ENCODE measurements at places on chromosomes 3 and 15.

GRCh38 chr15:58484791-58485600 is 53.2 kb downstream of the LIPC start:
- no peak for DNase-seq

DNA sequence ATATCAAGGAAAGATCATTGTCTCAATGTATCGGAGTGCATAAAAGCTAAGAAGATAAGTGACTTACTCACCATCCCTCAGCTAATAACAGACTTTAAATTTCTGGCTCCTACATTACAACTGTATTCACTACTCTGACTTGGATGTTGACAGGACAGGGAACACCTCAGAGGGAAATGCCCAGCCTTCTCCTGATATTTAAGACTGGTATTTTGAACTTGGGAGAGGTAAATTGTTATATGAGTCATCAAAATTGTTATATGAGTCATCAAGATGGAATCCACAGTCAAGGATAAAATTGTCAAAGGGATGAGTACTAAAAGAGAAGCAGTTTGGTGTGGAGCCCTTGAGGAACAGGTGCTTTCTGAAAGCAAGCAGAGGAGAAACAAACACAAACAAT is 961.4 kb downstream of the VGLL3 start:
- DNase-seq: no peak

DNA sequence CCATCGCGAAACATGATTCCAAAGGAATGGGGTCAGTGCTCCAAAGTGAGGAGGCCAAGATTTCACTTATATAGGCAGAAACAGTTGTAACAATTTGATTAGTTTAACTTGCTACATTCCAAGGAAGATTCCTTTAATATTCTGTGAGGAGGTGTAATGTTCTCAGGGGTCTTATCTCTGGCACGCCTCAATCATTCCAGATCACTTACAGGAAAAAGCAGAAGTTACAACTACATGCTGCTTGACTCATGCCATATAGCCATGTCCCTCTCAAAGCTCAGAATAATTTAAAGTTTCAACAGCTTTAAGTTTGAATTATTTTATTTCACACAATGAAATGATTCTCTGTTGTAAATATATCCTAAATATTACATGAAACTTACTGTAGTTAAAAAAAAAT is 3.5 kb upstream of the FYTTD1 start:
- DNase-seq: no peak

DNA sequence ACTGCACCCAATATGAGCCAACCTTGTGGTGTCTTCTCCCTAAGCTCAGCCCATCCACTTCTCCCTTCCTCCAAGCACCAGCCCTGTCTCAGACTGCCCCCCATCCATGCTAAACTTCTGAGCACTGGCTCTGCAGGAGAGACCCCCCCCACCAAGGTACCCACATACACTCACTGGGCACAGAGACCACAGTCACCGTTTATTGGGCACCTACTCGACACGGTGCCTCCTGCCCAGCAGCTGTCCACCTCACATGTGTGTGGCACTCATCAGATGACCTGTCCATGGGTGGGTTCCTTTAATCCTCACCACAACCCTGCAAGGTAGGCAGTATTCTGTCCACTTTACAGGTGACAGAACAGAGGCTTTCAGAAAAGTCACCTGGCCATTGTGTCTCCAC is 22.3 kb upstream of the SFMBT1 start:
- DNase-seq: no peak

DNA sequence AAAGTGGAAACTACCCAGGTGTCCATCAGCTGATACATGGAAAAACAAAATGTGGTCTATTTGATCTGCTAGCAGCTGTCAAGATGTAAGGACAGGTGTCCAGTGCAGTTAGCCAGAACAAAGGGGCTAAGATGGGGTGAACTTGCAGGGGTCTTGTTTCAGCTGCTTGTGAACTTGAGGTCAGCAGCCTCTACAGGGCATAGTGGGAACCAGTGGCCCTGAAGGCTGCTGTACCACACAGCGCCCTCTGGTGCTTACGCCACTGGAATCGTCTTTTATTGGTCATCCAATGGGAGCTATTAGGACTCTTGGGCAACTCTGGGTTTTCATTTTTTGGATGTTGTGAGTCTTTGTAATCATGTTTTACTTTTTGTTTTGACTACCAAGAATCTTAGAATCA is 62.2 kb upstream of the CTSH start:
- no peak for DNase-seq

DNA sequence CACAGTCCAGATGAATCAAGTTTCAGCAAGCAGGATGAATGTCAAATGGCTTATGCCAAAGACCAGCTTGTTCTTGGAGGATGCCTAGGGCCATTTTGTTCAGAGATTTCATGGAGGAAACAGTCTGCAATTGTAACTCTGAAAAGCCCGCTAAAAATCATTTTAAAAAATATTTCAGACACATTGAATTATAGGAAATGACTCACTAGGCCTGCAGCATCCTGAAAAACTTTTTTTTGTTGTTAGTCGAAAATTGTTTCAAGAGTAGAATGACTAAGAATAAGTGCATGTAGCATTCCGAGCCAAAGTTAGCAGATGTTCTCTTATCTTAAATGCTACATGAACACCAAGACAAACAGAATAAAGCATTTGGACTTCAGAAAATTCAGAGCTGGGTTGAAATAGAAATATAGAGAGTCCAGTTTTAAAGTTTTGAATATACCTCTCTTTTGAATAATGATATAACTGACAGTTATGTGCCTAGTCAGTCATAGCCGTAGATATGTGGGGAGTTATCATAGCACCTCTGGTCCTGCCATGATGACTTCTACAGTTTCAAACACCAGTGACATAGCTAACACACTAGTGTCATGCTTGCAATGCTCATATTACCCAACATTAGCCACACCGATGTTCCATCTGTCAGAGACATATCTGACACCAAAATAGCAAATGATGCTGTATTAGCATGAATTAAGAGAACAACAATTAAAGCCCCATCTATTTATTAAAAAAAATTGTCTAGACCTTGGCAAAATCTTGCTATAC is 1462.8 kb upstream of the GBE1 start:
- no peak for DNase-seq

- DNase-seq: no peak
Measured at GRCh38 chr3:43525941-43526607, 95.7 kb downstream of the ANO10 start.
